DMS 273 treated with DMSO at 0.1 percent for 48 hours (cell line): ENCODE measurements at places on chromosomes 3 and 15.
A peak's percentile ranks its signal among the peaks of the same experiment; 100 is the strongest.

DNA sequence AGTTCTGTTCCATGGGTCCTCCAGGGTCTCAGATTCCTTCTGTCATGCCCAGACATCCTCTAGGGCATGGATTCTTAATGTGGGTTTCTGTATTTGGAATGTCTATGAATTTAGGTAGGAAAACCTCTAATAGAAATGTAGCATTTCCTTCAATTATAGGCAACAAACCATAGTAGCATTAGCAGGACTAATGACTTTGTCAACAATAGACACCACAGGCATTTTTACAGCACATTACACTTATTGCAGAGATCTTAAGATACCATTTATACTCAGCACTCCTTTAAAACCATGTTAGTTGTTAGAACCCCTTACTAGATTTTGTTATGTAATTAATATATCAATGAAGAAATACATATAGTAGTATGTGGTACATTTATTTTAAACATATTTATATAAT, 77.8 kb upstream of the TBC1D5 start:
- DNase-seq, result no peak

GRCh38 chr3:151901644-151902285, 28.3 kb downstream of the SUCNR1 start:
- no peak for DNase-seq

- no peak for DNase-seq
These were observed 263.0 kb downstream of the TLE3 start for GRCh38 chr15:69834761-69835160.

GRCh38 chr15:83830381-83830780, 176.5 kb downstream of the ADAMTSL3 start:
- no peak for DNase-seq

GRCh38 chr15:39788800-39789565, 6.3 kb upstream of the FSIP1 start:
- DNase-seq, result no peak

DNA sequence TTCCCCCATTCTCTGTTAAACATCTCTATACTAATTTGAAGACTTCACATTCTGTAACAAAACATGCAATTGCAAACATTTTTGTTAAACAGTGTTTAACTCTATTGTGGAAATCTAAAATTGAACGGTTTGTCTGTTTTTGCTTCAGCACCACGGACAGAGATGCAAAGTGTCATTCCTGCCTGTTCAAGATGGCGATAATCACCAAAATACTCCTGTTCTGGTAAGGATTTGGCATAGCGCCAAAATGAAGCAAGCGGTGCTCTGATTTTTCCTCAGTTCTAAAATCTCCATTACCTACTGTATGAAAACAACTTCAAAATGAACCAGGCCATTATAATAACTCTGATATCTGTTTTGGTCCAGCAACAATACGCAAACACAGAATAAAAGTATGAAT, 129.7 kb upstream of the TUSC7 start:
- no peak for DNase-seq

DNA sequence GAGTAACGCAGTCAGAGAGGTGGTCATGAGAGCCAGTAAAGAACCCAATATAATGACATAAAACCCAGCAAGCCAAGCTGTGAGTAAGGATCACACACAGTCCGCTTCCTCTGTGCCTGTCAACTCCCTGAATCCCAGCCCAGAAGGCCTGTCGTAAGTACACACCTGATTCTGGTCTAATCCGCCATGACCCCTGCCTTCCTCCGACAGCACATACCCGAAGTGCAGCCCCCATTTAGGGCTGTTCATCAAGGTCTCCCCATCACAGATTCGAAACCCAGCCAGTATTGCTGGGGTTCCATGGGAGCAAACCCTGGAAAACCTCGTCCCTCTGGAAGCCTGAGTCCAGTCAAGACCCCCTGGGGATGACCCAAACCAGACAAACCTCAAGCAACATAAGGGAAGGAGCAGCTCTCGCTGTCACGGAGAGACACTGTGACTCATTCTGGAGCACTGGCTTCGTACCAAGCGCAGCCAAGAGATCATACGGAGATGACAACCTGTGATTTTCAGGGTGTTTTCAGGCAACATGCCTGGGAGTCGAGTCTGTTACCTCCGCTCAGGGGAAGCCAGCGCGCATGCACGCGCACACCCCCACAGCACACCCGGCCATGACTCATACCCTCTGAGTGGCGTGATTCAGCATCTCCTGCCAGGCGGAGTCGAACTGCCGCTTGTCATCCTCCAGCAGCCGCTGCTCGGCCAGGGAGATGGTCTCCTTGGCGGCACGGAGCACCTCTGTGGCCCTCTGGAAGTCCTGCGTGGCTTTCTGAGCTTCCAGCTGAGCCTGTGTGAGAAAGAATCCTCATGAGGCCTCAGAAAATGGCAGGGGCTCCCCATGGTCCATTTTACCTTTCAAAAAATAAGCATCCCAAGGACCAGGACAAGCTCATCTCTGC, 63.0 kb downstream of the SH3BP5 start:
- DNase-seq, result peak; percentile 51

GRCh38 chr15:70353606-70354345, 256.1 kb upstream of the TLE3 start:
- no peak for DNase-seq

DNA sequence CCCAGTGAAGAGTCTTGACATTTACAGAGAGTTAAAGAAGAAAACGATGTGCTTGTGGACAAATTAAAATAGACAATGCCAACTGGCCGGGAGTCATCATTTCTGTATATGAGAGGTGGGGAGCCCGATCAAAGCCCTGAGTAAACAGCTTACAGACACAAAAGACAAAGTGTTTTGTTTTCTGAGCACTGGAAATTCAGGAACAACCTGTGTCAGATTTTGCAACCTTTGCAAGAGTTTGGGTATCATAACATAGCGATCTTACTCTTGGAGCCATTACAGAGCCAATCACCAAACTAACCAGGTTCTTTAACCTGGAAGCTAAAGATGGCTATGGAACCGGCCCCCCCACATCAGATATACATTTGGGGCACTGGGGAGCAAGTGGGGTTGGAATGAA, 101.9 kb upstream of the LRIG1 start:
- DNase-seq, result no peak

- no peak for DNase-seq
These were observed 1.7 kb downstream of the SPCS1 start for GRCh38 chr3:52707585-52707984.
